ENCODE measurements at places on chromosomes 5 and 9.
A peak's percentile ranks its signal among the peaks of the same experiment; 100 is the strongest.

DNA sequence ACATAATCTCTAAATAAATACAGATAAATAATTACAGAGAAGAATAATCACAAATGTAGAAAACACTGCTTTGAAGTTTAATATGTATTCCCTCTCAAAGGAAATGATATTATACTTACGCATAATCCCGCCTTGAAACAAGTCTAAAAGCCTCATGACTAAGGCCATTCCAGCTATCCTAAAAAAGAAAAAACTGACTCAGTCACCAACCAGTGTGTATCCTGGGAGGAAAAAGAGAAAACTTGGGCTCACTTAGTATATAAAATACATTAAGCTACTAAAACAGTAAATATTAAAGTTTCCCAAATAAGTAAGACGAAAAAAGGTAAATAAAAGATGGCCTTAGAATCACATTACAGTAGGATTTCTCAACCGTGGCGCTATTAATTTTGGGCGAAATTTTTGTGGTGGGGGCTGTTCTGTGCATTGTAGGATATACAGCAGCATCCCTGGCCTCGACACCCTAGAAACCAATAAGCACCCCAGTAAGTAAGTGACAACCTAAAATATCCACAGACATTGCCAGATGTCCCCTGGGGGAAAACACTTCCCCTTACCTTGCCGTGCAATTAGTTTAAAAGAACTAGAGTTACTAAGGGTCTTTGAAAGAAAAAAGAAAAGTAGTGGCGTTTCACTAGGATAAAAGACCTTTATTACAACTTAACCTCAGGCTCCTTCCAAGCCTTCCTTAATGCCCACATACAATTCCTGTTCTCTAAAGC, 1.1 kb downstream of the HSPA9 start:
- H3K36me3 ChIP-seq = peaks cover 8% of the 10 kb centered on the region
- H3K27ac ChIP-seq = peak overlapping the region; percentile 99
- no peak for DNase-seq

DNA sequence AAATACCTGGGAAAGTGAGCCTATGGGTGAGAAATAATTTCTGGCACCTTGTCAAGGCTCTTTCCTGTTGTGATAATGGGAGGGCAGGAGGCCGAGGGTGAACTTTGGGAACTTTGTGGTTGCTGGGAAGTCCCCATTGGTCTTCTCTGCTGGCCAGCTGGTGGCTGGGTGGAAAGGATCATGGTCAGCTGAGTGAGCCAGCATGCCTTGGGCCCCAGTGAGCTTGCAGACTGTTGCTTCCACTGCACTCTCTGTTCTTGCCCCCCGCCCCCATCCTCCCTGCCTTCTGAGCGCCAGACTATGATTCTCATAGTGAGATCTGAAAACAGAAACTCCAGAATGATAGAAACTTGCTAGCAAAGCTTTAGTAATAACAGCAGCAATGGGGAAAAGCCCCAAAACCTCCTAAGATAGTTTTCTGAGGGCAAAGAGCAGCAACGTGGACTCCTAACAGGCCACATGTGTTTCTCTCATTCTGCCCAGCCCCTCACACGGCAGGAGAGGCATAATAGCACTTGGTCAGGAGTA, 139.2 kb upstream of the SMARCA2 start:
- no peaks in the 10 kb centered on the region for H3K27me3 ChIP-seq
- no peak overlapping the region for H3K4me3 ChIP-seq
- DNase-seq = no peak

- peak; percentile 60 for DNase-seq
- no peaks in the 10 kb centered on the region for H3K36me3 ChIP-seq
- peak overlapping the region; percentile 85 for H3K4me3 ChIP-seq
- H3K4me1 ChIP-seq = peaks cover 3% of the 10 kb centered on the region
- no peaks in the 10 kb centered on the region for H3K27me3 ChIP-seq
Observed at GRCh38 chr5:146447734-146448380, 724 bp downstream of the TCERG1 start.

- peaks cover 30% of the 10 kb centered on the region for H3K4me1 ChIP-seq
- DNase-seq = no peak
- H3K4me3 ChIP-seq = no peak overlapping the region
- H3K27me3 ChIP-seq = no peaks in the 10 kb centered on the region
Observed at GRCh38 chr9:94916956-94917355, 190.5 kb downstream of the AOPEP start.

GRCh38 chr9:89986190-89986589, 381.4 kb downstream of the GADD45G start:
- no peak overlapping the region for H3K4me3 ChIP-seq
- H3K27ac ChIP-seq = no peak overlapping the region
- peaks cover 3% of the 10 kb centered on the region for H3K4me1 ChIP-seq
- H3K36me3 ChIP-seq = no peaks in the 10 kb centered on the region
- no peak for DNase-seq

GRCh38 chr5:25964009-25964372, 1074.4 kb downstream of the CDH9 start:
- no peak overlapping the region for H3K27ac ChIP-seq
- no peaks in the 10 kb centered on the region for H3K27me3 ChIP-seq
- DNase-seq = no peak
- no peak overlapping the region for H3K4me3 ChIP-seq

- H3K27ac ChIP-seq = no peak overlapping the region
- DNase-seq = no peak
- no peak overlapping the region for H3K4me3 ChIP-seq
- no peaks in the 10 kb centered on the region for H3K27me3 ChIP-seq
- H3K4me1 ChIP-seq = no peaks in the 10 kb centered on the region
Observed at GRCh38 chr5:160956051-160956450, 104.0 kb upstream of the ATP10B start.

GRCh38 chr9:131048332-131048731, 39.4 kb downstream of the LAMC3 start:
- H3K36me3 ChIP-seq = no peaks in the 10 kb centered on the region
- no peaks in the 10 kb centered on the region for H3K4me1 ChIP-seq
- no peak for DNase-seq
- H3K27me3 ChIP-seq = peaks cover 3% of the 10 kb centered on the region
- no peak overlapping the region for H3K4me3 ChIP-seq

DNA sequence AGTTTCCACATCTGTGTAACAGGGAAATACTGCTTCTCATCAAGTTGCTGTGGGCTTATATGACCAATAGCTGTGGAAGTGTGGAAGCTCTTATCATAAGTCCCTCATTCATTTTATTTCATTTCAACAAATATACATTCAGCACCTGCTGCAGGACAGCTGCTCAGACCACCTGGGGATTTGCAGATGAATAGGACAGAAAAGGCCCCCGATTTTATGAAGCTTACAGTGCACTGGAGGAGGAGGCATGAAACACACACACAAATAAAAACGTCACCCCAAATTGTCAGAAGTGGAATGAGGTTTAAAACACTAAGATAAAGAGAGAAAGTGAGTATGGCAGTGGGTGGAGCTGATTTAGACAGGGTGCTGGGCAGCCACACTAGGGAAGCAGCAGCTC, 107.2 kb downstream of the DRD1 start:
- H3K4me3 ChIP-seq = no peak overlapping the region
- no peaks in the 10 kb centered on the region for H3K4me1 ChIP-seq
- no peaks in the 10 kb centered on the region for H3K27me3 ChIP-seq
- no peak for DNase-seq
- H3K27ac ChIP-seq = no peak overlapping the region

DNA sequence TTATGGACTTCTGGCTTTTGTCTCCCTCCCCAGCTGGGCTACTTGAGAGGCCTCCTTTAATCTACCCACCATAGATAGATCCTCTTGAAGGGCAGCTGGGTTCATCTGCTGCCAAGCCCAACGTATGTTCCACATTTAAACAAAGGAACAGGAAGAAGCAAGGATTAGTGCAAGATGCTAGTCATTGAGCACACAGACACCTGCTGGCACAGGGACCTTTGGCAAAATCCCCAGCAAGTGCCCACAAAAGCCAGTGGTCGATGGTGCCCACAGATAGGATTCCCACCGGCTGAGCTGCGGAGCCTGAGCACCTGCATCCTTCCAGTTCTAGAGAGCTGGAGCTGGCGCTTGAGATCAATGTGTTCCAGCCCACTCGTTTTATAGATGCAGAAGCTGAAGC, 57.7 kb upstream of the SHB start:
- H3K27ac ChIP-seq = no peak overlapping the region
- no peaks in the 10 kb centered on the region for H3K4me1 ChIP-seq
- H3K27me3 ChIP-seq = peaks cover 11% of the 10 kb centered on the region
- no peak for DNase-seq
- H3K4me3 ChIP-seq = no peak overlapping the region

DNA sequence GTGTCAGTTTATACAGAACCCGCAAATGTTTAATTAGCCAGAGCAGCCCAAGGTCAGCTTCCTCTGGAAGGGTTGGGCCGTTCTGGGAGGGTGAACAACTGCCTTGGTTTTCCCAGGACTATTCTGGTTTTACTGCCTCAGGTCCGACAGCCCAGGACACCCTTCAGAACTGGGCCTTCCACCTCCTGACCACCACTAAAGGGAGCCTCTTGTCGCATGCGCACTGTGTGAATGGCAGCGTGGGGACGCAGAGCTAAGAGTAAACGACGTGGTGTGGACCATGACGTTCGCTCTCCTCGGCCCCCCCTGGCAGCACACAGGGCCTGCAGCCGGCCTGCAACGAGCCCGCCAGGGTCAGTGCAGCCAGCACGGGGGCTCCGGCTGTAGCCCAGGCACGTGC, 214.9 kb downstream of the FANCC start:
- peaks cover 2% of the 10 kb centered on the region for H3K4me1 ChIP-seq
- DNase-seq = no peak
- no peak overlapping the region for H3K27ac ChIP-seq
- peaks cover 2% of the 10 kb centered on the region for H3K36me3 ChIP-seq
- H3K27me3 ChIP-seq = no peaks in the 10 kb centered on the region
- H3K4me3 ChIP-seq = no peak overlapping the region

DNA sequence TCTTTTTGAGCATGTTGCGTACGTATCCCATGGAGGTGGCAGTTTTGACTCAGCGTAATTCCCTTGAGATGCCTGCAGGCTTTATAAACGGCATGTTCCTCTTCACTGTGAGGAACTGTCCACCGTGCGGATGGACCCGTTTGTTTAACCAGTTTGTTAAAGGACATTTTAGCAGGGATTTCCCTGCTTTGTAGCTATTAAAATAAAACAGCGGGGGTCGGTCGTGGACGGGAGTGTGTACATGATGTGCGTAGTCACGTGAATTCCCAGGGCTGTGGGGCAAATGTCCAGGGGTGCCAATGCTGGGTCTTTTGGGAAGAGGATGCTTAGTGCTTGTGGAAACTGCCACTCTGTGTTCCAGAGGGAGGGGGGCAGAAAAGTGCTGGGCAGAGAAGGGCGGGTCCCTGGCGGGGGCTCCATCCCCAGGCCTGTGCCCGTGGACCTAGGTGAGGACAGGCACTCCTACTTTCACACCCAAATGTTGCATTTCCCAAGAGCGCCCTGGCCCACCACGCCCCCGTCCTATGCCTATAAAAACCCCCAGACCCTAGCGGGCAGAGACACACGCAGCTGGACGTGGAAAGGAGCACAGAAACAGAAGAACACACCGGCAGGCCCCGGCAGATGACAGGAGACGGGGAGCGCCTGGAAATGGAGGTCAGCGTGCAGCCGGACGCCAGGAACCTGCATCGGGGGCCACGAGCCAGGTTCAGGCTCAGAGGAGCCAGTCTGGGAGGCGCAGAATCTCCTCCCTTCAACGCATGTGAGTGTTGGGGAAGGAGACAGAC, 4.0 kb upstream of the TERT start:
- no peaks in the 10 kb centered on the region for H3K4me1 ChIP-seq
- H3K4me3 ChIP-seq = no peak overlapping the region
- no peaks in the 10 kb centered on the region for H3K36me3 ChIP-seq
- peaks cover 5% of the 10 kb centered on the region for H3K27me3 ChIP-seq

Measured in fibroblast of lung (primary cell).